CD4-positive, alpha-beta T cell treated with Interleukin-2 at 100 ng/mL for 4 hours (primary cell): ENCODE measurements at places on chromosomes 5 and 9.

DNA sequence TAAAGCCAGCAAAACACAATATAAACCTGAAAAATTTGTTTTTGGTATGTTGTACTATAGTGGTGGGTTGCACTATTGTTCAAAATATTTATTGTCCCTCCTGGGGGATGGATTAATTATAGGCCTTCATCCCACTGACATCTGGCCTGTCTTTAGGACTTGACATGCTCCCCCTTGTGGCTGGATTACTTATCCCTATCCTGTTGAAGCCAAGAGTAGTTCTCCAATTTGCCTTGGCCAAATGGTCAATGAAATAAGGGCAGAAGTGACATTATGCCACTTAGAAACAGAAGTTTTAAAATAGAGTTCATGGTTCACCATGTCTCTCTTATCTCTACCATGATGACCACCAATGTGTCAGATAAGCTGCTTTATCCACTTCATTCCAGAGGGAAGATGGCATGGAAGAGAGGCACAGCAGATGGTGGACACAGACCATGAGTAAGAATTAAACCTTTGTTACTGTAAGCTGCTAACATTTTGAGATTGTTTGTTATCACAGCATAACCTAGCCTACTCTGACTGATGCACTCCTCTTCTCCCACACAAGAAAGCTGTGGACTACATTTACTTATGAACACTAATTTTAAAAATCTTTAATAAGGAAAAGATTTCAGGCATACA is 29.2 kb upstream of the ARHGEF28 start:
- DNase-seq, result peak; percentile 13

- no peak for DNase-seq
Measured at GRCh38 chr9:71812385-71812784, 44.1 kb upstream of the CEMIP2 start.

GRCh38 chr9:119853126-119853525 is 483.9 kb upstream of the BRINP1 start:
- no peak for DNase-seq

DNA sequence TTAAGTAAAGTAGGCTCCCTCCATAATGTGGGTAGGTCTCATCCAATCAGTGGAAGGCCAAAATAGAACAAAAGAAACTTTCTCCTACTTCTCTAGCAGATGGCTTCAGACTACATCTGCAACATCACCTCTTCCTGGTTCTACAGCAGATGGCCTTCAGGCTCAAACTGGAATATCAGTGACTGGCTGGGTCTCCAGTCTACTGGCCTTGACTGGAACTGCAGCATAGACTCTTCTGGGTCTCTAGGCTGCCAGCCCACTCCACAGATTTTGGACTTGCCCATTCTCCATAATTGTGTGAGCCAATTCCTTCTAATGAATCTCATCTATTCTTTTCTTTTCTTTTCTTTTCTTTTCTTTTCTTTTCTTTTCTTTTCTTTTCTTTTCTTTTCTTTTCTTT is 64.8 kb downstream of the ACER2 start:
- no peak for DNase-seq

GRCh38 chr9:127644943-127645342 is 32.9 kb downstream of the STXBP1 start:
- DNase-seq, result no peak

DNA sequence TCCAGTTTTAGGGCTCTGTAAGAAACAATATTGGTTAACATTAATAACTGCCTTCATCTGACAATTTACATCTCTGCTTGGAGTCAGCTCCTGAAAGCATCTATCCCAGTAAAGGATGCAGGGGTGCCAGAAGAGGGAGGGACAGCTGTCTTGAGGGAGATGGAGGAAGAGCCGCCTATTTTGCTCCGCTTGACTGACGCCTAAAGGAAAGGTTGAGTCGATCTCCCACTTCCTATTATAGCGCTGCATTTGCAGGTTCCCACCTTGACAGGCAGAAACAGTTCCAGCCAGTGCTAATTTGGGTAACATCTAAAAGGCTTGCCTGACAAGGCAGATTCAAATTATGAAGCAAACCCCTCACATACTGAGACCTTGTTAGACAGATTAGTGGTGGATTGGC is 374.6 kb downstream of the SPATA31D1 start:
- no peak for DNase-seq

DNA sequence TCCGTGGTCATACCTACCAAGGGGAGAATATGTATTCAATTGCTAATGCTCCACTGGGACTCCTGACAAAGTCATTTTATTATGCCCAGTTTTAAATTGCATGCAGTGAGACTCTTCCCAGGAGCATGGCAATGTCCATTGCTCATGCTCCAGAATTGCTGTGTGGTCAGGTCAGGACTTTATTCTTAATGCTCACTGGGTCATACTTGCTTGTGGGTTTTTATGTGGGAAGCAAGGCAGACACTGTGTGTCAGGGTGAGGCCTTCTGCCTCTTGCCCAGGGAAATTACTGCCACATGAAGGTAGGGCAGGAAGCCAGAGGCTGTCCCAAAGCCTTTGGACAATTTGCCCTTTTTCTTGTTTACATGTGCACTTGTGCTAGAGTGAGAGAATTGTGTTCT is 164.6 kb upstream of the MEF2C start:
- DNase-seq, result no peak

DNA sequence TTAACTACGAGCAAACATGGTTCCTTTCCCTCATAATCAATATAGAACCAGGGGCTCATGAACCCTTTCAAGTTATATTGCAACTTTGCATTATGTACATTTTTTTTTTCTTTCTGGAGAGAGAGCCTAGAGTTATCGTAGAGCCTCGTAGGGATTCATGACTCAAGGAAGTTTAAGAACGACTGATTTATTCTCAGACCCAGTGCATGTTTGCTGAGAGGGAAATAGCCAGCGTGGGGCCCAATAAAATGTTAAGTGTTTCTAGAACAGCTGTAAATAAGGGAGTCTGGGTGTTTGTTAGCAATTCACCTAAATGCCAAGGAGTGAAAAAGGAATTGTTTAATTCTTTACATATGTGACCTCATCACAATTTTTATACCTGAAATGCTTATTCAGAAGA is 119.0 kb upstream of the KLF9 start:
- DNase-seq, result no peak

DNA sequence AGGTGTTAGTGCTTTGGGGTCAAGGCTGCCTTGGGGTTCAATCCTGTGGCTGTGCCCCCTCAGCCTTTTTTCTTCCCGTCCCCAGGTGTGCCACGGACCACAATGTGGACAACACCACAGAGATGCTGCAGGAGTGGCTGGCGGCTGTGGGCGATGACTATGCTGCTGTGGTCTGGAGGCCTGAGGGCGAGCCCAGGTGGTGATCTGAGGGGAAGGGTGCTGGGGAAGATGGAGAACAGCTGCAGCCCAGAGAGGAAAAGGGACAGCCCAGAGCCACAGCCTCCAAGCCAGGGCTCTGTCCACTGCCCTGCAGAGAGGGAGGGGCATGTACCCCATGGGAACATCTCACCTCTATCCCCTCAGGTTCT is 2.1 kb downstream of the CERCAM start:
- no peak for DNase-seq
